ENCODE measurements at places on chromosomes 5 and 9.

DNA sequence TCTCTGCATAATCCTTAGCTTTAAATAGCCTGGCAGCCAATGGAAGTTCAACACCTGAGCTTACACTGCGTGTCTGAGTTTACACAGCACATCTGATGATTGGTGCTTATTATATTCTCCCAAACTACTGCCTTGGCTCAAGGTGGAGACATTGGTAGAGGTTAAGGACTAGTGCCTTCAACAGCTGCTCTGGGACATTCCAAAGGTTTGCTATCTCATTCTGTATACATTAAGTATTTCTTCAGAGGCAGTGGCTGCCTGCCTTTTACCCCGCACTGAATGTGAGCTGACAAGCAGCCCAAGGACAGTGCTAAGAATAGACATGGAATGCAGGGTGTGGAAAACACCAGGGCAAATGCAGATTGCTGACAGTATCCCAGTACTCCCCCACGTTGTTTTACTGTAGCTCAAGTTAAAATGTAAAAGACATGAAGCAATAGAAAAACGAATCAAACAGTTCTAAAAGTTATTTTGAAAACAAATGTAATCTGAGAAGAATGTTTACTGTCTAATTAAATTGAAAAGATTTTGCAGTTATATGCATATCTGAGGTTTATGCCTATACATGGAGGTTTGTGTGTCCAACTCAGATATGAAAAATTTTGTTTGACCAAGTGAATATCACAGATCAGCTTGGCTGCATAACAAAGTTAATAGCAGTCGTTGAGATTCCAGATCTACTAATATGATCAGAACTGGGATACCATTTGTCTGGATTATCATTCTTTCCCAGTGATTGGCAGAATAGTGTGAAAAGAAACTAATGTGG is 1.8 kb downstream of the HSPB3 start:
- no peak overlapping the region for H3K4me3 ChIP-seq
- H3K27ac ChIP-seq, result no peak overlapping the region
- peaks cover 9% of the 10 kb centered on the region for H3K4me1 ChIP-seq
- peak; percentile 16 for DNase-seq
- no peaks in the 10 kb centered on the region for H3K27me3 ChIP-seq
- H3K36me3 ChIP-seq, result no peaks in the 10 kb centered on the region

DNA sequence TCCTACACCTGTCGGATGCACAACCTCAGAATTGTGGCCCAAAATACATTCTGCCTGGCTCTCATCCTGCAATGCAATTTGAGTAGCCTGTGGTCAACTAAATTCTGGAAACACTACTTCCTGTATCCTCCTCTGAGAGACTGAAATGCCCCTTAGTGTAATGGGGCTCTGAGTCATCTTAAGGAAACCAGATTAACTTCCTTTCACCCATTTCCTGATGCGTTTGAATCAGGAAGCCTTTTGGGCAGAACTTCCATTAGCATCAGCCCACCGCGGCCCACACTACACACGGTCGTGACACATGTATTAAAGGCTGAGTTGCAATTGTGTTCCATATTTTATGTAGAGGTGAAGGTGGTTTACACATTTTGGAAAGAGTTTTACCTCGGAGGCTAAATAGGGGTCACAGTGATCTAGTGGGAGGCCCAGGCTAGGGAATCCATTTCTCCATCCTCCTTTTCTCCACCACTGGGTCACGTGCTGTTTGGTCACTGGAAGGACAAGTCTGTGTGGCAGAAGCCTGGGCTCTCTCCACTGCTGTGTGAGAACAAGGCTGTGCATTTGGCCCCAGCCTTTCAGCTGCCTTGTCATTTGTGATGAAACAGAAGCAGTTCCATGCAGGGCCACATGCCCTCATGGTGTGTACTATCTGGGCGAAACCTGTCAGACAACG is 55.9 kb downstream of the DAP start:
- no peak overlapping the region for H3K27ac ChIP-seq
- DNase-seq, result no peak
- peaks cover 22% of the 10 kb centered on the region for H3K4me1 ChIP-seq
- peaks cover 2% of the 10 kb centered on the region for H3K36me3 ChIP-seq
- H3K4me3 ChIP-seq, result no peak overlapping the region

DNA sequence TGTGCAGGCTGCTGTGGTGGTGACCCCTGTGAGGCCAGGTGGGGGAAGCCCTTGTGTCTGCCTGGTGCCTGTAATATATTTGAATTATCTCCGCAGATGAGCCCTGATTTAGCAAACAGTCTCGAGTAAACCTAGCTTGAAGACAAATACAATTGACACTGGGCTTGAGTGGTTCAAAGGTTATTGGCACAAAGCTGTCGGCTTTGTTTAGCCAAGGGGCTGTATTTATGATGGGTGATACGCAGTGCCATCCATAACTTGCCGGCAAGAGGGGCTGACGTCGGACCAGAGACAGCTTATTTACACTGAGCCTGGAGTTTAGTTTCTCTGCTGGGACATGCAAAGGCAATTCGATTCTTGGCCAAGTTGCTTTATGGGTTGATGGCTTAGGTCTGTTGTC is 20.0 kb upstream of the PITX1 start:
- no peak overlapping the region for H3K27ac ChIP-seq
- no peak overlapping the region for H3K4me3 ChIP-seq
- peaks cover 48% of the 10 kb centered on the region for H3K27me3 ChIP-seq
- H3K4me1 ChIP-seq, result peaks cover 4% of the 10 kb centered on the region
- DNase-seq, result no peak

DNA sequence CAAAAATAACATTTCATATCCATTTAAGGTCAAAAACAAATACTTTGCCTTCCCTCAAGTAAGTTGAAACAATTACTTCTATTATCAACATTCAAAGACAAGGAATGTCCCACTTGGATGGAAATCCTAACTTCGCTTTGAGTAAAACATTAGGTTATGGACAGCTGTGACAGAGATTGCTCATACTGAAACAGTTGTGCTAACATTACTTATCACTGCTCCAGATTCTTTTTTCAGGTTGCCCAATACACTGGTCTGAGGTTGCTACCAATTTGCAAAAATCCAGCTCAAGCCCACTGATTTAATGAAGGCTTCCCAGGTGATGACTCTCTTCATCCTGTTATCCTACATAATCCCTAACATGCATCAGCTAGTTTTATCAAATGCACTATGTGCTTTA is 98.3 kb downstream of the UBAP2 start:
- peaks cover 14% of the 10 kb centered on the region for H3K36me3 ChIP-seq
- H3K27me3 ChIP-seq, result no peaks in the 10 kb centered on the region
- H3K27ac ChIP-seq, result no peak overlapping the region
- no peak for DNase-seq
- H3K4me3 ChIP-seq, result no peak overlapping the region
- H3K4me1 ChIP-seq, result no peaks in the 10 kb centered on the region

DNA sequence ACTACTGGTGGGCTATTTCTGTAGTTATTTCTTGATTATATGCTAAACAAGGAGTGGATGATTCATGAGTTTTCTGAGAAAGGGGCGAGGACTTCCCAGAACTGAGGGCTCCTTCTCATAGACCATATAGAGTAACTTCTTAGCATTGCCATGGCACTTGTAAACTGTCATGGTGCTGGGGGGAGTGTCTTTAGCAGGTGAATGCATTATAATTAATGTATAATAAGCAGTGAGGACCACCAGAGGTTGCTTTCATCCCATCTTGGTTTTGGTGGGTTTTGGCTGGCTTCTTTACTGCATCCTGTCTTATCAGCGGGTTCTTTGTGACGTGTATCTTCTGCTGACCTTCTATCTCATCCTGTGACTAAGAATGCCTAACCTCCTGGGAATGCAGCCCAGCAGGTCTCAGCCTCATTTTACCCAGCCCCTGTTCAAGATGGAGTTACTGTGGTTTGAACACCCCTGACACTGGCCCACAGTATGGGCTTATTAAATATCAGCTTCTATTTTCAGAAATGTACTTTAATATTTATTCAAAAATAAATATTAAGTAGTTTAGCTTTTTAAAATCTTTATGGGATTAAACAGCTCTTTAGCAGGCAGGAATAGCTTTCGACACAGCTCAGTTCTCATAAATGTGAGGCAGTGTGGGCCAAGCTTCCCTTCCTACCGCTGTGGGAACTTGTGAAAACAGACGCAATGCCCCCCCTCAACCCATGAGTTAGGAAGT is 44.4 kb downstream of the GALNT12 start:
- H3K4me3 ChIP-seq, result no peak overlapping the region
- H3K27ac ChIP-seq, result no peak overlapping the region
- DNase-seq, result no peak
- H3K36me3 ChIP-seq, result no peaks in the 10 kb centered on the region
- no peaks in the 10 kb centered on the region for H3K27me3 ChIP-seq

- H3K36me3 ChIP-seq, result peaks cover 74% of the 10 kb centered on the region
- H3K4me3 ChIP-seq, result no peak overlapping the region
- H3K27me3 ChIP-seq, result no peaks in the 10 kb centered on the region
- no peak overlapping the region for H3K27ac ChIP-seq
These were observed 4.3 kb downstream of the NHP2 start for GRCh38 chr5:178149199-178149932.

DNA sequence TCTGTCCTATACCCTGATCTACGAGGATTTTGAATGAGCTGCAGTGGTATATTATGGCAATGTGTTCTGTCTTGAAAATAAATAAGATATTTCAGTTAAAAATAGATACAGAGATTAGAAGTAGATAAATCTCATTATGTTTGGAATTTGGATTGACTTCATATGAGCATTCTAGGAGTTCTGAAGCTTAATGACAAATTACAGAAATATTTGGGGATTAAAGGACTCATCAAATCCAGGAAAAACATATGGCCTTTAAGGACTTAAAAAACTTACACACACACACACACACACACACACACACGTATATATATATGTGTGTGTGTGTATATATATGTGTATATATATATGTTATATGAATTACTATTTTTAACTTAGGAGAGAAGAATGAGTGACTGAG is 446.9 kb upstream of the CD180 start:
- H3K4me1 ChIP-seq, result peaks cover 3% of the 10 kb centered on the region
- H3K4me3 ChIP-seq, result no peak overlapping the region
- no peaks in the 10 kb centered on the region for H3K27me3 ChIP-seq
- DNase-seq, result no peak
- no peak overlapping the region for H3K27ac ChIP-seq
- no peaks in the 10 kb centered on the region for H3K36me3 ChIP-seq

DNA sequence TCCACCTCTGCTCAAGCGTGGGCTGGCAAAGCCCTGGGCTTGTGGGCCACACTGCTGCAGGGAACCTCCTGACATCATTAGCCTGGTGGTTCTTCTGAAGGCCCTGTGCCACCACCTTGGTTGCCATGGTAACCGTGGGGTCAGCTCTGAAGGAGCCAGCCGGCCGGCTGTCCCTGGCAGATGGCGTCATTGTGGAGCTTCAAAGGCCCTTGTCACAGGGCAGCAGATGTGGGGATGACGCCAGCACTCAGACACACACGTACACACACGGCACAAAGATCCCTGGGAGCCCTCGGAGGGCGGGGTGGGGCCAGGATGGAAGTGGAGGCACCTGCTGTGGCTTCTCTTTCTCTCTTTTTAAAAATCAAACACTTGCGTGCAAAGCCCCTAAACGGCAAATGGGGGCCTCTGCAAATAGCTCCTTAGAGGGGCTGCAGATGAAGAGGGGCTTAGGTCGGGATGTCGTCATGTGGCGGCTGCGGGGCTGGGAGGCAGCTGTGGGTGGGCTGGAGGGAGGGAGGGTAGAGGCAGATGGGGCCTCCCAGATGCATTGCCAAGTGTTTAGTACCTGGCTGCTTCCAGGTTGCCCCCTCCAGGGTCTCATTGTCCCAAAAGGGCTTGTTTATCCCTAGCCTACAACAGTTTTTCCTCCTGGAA is 19.5 kb upstream of the RPL26L1 start:
- H3K27me3 ChIP-seq, result no peaks in the 10 kb centered on the region
- DNase-seq, result peak; percentile 39
- H3K27ac ChIP-seq, result no peak overlapping the region
- peaks cover 13% of the 10 kb centered on the region for H3K4me1 ChIP-seq

DNA sequence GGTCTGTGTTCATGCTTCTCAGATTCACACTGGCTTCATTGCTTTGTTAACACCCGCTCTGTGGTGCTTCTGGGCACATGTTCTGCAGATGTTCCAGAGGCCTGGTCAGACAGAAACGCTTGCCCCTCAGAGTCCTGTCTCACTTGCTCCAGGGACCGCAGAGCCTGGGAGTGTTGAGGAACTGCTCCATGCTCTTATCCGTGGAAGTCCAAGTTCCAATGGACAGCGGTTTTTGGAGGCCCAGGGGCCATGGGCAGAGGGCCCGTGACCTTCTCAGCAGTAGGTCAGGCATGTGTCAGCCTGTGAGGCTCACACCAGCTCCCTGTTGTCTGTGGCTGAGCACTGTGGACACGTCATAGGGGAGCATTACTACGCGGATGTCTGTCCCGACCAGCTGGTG is 364.7 kb upstream of the IRX1 start:
- no peaks in the 10 kb centered on the region for H3K27me3 ChIP-seq
- peaks cover 3% of the 10 kb centered on the region for H3K4me1 ChIP-seq
- H3K4me3 ChIP-seq, result no peak overlapping the region
- no peaks in the 10 kb centered on the region for H3K36me3 ChIP-seq

DNA sequence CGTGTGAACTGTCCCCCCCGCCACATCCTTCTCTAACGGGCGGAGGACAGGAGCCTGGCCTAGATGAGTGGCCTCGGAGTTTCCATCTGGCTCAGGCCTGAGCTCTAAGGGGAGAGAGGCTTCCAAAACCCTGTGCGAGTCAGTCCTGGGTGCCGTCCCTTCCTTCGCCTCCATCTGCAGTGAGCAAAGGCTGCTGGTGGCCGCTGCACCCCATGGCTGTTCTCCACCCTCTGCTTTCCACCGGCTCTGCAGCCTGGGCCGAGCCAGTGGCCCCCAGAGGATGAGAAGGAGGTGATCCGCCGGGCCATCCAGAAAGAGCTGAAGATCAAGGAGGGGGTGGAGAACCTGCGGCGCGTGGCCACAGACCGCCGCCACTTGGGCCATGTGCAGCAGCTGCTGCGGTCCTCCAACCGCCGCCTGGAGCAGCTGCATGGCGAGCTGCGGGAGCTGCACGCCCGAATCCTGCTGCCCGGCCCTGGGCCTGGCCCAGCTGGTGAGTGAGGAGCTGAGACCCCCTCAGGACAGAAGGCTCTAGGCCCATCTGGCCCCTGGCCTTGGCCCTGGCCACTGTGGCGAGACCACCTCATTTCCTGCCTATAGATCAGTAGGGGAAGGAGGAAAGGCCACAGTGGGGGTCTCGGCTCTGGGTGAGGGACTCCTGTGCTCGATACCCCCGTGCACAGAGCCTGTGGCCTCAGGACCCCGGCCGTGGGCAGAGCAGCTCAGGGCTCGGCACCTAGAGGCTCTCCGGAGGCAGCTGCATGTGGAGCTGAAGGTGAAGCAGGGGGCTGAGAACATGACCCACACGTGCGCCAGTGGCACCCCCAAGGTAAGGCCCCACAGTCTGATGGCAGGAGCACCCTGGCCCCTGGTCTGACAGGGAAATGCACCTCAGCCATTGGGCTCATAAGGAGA is 3.0 kb downstream of the PKN3 start:
- H3K36me3 ChIP-seq, result peaks cover 13% of the 10 kb centered on the region
- H3K27me3 ChIP-seq, result no peaks in the 10 kb centered on the region
- H3K4me1 ChIP-seq, result peaks cover 18% of the 10 kb centered on the region
